ENCODE measurements at places on chromosomes 6 and 20.

GRCh38 chr20:63706852-63707557, 771 bp downstream of the ARFRP1 start:
- no peak for DNase-seq

DNA sequence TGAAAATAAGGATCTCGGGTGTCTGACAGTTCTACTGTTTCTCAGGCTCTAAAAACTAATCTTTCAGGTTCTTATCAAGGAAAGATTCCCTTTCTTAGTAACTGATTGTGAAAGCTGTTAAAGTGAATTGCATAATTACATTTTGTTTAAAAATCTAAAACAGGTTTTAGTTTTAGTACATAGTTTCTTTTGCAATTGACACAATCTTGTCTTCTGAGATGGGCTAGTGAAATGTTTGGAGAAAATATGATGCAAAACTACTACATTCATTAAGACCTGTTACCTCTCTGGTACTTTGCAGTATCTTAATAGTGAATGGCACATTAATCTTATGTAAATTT, 298.4 kb downstream of the UTRN start:
- DNase-seq, result no peak

GRCh38 chr20:5670874-5671273, 79.3 kb upstream of the SHLD1 start:
- no peak for DNase-seq

GRCh38 chr20:52800734-52801627, 171.2 kb upstream of the TSHZ2 start:
- no peak for DNase-seq

DNA sequence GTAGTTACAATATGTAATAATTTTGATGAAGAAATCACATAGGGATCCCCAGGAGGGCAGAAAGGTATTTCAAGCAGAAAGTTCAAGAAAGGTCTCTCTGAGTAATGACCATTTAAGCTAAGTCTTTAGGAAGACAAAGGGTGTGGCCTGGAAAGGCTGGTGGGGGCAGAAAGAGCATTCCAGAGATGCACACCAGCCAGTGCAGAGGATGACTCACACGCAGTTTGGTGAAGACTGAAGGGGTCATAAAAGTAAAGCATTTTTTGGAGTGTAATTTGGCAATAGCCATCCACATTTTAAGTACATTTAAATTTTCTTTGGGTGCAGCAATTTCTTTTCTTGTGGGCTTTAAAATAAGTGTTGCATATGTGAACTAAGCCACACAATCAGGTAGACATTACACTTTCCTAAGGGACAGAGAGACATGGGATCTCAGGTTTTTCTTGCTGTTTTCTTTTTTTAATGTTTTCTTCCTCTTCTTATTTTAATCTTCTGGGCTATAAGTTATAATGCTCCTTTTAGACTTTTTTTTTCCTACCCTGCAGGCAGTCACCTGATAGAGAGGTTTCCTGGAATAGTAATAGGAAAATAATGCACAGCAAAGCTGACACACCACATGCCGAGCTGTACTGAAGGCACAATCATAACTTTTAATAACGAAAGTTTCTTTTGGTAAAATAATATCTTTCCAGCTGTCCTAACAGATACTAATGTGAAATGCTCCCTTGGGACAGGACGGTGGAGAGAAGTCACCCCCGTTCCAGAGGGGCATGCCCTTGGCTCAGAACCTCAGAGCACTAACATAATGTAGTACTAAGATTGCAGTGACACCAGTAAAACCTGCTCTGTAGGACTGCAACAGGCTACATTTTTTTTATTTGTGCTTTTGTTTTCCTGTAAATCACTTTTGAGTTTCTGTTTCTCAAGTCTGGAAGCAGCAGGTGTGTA, 49.6 kb upstream of the PTPRK start:
- DNase-seq, result peak; percentile 94

- DNase-seq, result no peak
These were observed 209.0 kb upstream of the ECI2 start for GRCh38 chr6:4344317-4344899.

GRCh38 chr6:25960734-25961133, 1.9 kb upstream of the TRIM38 start:
- no peak for DNase-seq

- no peak for DNase-seq
These were observed 250.0 kb downstream of the SLC24A3 start for GRCh38 chr20:19462491-19462890.

DNA sequence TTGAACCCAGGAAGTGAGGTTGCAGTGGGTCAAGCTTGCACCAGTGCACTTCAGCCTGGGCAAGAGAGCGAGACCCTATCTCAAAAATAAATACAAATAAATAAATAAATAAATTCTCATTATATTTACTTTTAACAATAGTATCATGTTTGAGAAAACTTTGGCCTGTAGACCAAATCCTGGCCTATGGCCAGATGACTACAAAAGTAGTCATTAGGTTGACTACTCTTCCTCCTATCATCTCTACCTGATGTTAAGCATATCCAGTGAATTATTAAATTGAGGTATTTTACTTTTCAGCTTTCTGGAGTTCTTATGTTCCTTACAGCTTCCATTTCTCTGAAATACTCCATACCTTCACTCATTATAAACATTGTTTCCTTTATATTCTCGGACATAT, 280.6 kb downstream of the LAMA2 start:
- DNase-seq, result no peak

GRCh38 chr6:142927904-142928303, 17.1 kb downstream of the HIVEP2 start:
- DNase-seq, result no peak

DNA sequence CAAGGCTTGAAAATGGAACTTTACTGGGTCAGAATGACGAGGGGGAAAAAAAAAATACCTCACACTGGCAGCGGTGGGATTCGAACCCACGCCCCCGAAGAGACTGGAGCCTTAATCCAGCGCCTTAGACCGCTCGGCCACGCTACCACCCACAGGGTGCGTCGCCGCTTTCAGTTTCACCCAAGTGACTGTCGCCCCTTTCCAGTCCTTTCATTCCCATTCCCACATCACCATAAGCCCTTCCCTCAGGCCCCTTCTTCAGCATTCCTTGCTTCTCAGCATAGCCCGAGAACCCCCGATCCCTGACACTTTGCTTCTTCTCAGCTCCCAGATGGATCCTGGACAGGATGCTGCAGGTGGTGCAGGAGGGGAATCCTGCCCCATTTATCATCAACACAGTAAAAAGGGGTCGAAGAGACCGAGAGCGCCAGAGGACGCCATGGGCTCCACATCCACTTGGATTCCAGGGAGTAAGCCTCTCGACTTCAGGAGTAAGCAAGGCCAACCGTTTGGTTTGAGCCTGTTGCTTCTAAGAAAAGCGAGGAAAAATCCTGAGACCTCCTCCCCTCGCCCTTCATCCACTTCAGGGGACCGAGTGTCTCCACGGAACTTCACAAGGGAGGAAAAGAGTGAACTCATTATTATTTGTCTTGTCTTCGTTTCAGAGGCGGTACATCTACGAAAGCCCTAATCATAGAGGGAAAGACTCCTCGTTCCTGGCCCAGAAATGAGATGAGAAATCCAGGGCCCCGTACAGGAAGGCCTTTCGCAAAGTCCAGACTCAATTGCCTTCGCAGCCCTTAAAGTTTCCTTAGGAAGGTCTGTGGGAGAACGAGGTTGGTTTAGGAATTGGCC, 20.0 kb upstream of the TRIM27 start:
- DNase-seq, result peak; percentile 83

- peak; percentile 98 for DNase-seq
These were observed 235.7 kb upstream of the ZNF217 start for GRCh38 chr20:53829255-53829723.

DNA sequence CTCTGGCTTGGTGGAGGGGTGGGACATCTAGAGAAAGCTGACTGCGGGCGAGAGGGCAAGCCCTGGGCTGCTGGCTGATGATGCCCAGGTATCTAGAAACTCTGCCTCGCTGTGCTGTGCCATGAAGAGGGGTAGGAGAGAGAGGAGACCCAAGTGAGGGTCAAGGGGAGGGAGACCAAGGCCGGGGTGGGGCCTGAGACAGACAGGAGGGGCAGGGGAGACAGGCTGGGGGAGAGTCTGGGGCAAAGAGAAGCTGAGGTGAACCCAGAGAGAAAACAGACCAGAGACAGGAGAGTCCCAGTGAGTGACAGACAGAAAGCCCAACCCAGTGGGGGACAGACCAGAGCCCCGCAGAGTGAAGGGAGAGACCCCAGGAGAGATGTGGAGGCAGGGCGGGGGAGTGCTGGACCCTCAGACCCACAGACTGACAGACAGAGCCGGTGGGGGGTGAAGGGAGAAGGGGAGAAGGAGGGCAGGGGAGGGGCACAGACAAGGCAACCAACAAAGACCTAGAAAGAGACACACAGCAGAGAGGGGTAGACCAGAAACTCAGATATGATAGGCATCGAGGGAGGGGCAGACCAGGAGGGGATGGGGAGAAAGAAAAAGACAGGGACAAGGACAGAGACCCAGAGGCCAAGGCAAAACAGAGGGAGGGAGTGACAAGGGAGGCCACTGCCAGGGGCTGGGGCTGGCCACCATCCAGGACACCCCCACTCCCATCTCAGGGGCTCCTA, 5.9 kb downstream of the TEAD3 start:
- no peak for DNase-seq

DNA sequence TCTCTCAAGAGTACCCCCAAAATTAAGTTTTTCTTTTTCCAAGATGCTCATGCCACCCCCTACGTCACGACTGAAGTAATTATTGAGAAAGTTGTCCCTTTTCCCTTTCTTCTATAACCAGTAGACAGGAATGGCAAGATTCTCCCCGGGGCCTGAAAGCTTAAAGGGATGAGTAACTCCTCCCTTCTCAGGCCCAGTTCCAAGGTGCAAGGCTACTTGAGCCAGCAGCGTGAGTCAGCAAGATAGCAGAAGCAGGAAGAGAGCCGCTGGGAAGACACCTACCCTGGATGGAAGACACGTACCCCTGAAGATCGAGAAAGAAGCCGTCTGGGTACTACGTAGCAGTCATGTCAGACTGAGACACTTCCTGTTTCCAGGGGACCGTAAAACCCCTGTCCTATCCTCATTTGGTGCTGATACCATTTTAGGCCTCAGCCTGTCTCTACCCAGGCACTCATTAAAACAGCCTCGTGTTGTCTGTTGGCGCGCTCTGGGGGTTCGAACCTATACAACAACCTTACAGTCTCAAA, 241.0 kb downstream of the ADGRG6 start:
- peak; percentile 67 for DNase-seq

DNA sequence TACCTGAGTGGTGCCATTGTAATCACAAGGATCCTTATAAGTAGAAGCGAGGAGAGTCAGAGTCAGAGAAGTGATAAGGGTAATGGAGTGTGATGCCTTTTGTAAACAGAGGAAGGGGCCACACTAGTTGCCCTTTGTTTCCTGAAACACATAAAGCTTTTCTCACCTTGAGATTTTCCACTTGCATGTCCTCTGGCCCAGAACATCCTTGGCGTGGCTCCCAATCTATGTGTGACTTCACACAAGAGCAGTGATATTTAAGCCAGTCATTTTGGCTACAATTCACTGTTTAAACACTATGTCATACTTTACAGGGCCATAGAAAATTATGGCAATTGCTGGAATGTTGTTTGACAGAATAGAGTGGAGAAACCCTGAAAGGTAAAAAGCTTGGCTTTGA, 121.2 kb upstream of the BTN3A2 start:
- peak; percentile 13 for DNase-seq

- DNase-seq, result no peak
These were observed 354.4 kb upstream of the RSPO3 start for GRCh38 chr6:126764104-126764503.

DNA sequence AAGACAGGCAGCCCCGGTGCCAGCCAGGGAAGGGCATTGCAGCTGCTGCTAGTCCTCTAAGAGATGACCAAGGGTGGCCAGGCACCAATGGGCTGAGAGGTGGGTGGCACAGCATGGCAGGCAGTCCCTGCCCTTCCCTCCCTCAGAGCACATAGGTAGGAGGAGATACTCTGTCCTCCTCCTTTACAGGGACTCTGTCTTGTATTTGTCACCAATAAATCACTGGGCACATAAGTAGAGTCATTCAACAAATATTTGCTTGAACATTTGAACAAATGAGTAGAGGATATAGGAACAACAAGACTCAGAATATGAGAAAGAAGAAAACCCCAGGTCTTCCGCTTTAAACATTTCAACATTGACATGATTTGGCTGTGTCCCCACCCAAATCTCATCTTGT, 69.4 kb upstream of the CLDN20 start:
- no peak for DNase-seq

- DNase-seq, result peak; percentile 79
These were observed 3.6 kb upstream of the TOX2 start for GRCh38 chr20:43911066-43911465.

GRCh38 chr6:40325041-40325440, 262.1 kb downstream of the LRFN2 start:
- no peak for DNase-seq

DNA sequence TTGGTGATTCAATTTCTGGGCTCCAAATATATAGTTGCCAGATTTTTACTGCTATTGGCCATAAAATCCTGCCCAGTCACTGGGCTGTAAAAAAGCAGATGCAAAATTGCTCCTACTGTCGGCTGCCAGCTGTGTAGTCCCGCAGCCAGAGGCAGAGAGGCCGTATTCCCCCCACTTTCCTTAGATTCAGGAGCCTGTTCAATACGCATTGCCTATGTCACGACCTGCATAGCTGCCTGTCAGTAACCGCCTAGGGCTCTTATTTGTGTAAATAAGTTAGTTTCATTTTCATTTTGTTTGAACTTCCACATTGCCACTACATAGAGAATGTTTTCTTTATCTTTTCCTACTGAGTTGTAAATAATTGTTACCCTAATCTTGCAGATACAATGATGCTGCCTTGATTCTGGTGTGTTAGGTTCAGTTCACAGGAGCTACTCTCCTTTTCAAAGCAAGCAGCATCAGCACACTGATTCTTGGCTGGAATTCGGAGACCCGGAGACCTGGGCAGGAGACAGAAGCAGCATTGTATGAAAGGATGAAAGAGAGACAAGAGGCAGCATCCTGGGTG, 46.0 kb upstream of the UST start:
- peak; percentile 25 for DNase-seq

- DNase-seq, result no peak
These were observed 1.5 kb downstream of the RBM38 start for GRCh38 chr20:57392512-57393271.

- DNase-seq, result peak; percentile 14
These were observed 3.4 kb upstream of the TBC1D7 start for GRCh38 chr6:13331516-13332348.

GRCh38 chr20:20711413-20711812, 1.0 kb downstream of the RALGAPA2 start:
- DNase-seq, result no peak

GRCh38 chr6:42099340-42100028, 42.9 kb downstream of the C6orf132 start:
- DNase-seq, result peak; percentile 76

DNA sequence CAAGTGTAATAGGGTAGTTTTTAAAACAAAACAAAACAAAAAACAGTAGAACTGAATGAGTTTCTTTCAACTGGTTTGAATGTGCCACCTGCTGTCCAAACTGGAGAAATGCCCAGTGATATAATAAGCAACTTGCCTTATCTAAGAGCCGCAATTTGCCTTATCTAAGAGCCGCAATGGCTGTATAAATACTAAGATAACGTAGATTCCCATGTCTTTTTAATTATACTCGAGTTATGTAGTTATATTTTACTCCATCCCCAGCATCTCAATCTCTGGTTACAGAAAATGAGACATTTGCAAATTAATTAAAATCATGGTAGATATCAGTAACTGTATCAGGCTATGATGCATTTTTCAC, 67.2 kb downstream of the RPP40 start:
- DNase-seq, result peak; percentile 55

All from fibroblast of skin of right biceps (primary cell).